ENCODE measurements at places on chromosomes 12 and 14.
A peak's percentile ranks its signal among the peaks of the same experiment; 100 is the strongest.

- no peak for DNase-seq
These were observed 16.9 kb downstream of the AMN start for GRCh38 chr14:102939329-102939728.

DNA sequence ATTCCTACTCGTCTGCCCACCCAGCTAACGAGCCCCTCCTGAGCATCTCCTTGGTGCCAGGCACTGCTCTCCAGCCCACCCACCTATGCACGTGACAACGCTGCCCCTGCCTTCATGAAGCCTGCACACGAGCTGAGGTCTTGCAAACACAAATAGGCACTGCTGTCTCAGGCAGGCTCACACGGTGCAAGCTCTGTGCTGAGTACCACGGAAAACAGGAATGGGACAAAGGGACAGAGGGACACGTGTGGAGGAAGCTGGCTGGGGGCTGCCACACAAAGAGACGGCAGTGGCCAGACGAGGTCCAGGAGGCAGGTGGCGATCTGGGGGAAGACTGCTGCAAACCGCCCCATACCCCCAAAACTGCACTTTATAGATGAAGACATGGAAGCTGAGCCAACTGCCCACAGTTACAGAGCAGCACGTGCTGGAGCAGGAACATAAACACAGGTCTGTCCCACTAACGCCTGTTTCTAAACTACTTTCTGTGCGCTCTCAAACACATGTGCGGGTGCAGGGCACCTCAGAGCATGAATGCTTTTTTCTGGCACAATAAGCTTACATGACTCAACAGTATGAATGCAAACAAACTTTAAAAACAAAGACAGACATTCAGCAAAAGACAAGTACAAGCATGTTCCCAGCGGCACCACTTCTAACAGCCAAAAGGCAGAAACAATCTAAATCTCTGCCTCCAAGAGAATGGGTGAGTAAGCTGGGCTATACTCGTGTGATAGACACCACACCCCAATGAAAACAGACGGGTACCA lies 64.5 kb downstream of the AMN start:
- no peak for DNase-seq

GRCh38 chr14:94174604-94175010 lies 485 bp downstream of the PPP4R4 start:
- DNase-seq: no peak

DNA sequence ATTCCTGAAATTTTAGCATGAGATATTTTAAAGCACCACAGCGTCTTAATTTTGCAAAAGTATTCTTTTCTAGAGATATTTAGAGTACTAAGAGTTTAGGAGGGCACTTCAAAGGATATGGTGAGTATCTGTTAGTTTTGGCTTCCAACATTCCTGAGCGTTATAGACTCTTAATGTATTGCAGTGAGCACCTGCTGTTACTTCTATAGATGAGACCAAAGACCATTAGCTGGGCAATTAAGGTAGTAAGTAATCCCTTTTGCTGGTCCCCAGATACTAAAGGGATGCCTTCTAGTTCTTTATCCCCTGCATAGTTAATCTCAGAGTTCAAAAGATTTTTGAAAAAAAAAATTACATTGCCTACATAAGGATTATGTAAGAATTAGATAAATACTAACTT lies 975.6 kb downstream of the GALC start:
- no peak for DNase-seq

- DNase-seq: no peak
These were observed 104.4 kb downstream of the FGD4 start for GRCh38 chr12:32503730-32504129.

GRCh38 chr14:51592836-51593235 lies 58.9 kb upstream of the FRMD6 start:
- no peak for DNase-seq

GRCh38 chr12:54360717-54361456 lies 3.4 kb downstream of the GPR84 start:
- peak; percentile 62 for DNase-seq

GRCh38 chr12:106736051-106736957 lies 38.2 kb upstream of the RIC8B start:
- DNase-seq: no peak

GRCh38 chr14:55152052-55152753 lies 23.2 kb downstream of the LGALS3 start:
- DNase-seq: no peak

DNA sequence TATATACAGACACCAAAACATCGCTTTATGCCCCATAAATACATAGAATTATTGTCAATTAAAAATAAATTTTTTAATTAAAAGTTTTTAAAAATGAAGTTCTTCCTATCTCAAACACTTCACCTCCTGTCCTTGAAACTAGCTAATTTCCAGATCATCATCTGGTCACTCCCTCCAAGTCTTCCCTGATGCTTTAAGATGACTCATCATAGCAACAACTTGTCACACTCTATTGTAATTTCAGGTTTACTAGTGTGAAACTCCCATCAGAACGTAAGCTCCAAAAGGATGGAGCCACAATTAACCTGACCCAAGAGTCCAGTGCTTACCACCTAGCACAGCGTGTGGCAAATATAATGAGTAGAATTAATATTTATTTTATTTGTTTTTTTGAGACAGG lies 16.3 kb downstream of the GXYLT1 start:
- DNase-seq: no peak

DNA sequence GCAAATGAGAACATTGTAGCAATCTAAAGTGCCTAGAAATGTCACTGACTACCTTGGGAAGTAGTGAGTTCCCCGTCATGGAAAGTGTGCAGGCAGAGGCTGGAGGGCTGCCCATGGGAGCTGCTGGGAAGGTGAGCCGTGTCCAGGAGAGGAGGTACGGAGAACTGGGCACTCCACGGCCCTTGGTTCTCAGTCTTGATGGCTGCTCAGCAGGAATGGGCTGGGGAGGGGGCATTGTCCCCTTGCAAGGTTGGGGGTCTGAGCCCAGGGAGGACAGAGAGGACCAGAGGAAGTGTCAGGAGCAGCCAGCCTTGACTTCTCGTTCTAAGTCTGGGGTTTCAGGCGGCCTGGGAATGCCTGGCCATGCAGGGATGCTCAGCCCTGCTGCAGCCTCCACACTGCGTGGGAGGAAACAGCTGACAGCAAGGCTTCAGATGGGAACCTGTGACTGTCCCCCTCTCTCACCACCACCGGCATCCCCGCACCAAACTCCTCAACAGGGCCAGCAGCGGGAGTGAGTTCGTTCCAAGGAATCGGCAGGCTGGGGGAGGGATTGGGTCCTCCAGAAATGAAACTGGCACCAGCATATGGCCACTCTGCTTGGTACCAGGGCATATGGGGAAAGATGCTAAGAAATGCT lies 140.2 kb downstream of the BCL11B start:
- no peak for DNase-seq

DNA sequence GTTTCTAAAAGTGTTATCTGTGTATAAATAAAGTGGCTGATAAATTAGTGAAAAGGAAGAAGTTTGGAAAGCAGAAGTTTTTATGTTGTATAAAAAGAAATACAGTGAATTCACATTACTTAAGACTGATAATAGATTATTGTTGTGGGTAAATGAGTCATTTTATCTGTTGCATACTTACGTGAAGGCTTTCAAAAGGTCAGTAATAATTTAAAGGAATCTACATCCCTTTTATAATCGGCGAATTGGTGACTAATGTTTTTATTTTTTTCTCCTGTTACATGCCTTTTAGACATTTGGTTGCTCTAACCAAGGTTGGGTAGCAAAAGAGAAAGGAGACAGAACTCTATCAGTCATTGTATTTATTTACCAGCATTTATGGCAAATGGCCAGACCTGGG lies 155.9 kb downstream of the SLC41A2 start:
- no peak for DNase-seq

DNA sequence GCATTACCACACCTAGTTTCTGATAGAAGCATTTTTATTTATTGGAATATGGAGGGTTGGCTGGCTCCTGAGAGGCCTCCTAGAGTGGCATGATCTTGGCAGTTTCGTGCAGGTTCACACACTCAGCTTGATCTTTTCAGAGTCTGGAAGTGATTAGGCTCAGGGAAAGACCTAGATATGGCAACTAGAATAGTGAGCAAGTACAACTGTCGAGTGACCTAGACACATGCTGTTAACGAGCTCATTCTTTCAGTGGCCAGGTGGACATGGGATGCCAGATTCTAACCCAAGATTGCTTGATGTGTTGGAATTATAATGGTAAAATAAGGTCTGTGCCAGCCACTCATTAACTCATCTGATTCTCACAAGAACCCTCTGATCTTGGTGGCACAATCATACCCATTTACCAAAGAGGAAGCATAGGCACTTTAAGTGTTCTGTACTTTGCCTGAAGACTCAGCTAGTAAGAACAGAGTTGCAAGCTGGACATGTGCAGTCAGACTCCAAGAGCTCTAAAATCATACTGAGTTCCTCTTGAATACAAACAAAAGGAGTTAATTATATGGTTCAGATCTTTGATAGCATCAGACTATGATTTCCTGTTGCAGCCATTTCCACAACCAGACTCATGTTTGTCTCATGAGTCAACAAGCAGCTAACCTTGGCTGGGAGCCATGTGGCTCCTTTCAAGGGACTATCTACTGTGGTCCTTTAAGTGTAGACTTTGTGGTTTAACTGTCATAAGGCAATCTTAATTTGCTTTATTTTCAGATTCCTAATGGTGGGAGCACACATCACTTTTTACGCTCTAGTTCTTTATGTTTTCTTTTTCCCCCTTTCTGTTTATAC lies 144.2 kb downstream of the PLEKHA5 start:
- DNase-seq: peak; percentile 90

GRCh38 chr12:95648990-95649791 lies 97.9 kb upstream of the USP44 start:
- DNase-seq: no peak

GRCh38 chr12:6052206-6052939 lies 72.1 kb downstream of the VWF start:
- no peak for DNase-seq

DNA sequence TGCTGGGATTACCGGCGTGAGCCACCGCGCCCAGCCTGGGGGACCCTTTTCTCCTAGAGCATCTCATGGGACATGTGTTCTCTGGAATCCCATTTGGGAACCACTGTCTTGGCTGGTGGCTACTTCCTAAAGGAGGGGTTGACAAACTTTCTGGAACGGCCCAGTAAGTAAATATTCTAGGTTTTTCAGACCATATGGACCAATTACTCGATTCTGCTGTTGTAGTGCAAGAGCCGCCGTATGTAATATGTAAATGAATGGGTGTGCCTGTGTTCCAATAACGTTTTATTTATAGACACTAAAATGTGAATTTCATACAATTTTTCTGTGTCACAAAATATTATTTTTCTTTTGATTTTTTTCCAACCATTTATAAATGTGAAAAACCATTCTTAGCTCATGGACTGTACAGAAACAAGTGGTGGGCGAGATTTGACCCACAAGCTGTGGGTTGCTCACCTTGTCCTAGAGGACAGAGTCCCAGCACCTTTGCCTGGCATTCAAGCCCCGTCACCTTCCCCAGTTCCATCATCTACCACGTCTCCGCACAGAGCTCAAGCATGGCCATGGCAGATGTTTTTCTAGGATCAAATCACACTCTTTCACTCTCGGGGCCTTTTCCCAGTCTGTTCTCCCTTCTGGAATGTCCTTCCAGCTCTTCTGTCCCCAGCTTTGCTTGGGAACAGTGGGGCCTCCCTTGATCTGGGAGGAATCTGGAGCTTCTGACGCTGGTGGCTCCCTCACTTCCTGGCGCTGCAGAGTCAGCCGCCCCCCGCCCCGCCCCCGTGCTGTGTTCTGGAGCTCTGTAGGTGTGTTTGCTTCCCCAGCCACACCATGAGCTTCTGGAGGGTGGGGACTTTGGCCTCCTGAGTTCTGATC lies 17.9 kb upstream of the RCOR1 start:
- no peak for DNase-seq

- no peak for DNase-seq
These were observed 65.5 kb upstream of the SLCO1C1 start for GRCh38 chr12:20629414-20630156.

DNA sequence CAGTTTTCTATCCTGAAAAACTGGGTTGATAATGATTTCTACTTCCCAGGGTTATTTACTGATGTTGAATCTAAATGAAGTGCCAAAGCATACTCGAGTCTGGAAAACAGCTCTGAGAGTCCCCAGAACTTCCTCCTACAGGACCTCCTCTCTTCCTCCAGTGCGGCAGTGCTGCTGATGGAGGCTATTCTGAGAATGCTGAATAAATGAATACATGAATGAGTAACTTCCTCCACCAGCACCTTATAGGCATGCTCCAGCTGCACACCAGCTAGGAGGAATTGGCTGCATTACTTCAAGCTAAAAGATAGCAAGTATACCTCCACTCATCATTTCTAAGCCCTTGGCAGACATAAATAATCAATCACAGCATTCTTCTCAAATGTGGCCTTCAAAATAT lies 448.8 kb upstream of the CCDC196 start:
- no peak for DNase-seq

DNA sequence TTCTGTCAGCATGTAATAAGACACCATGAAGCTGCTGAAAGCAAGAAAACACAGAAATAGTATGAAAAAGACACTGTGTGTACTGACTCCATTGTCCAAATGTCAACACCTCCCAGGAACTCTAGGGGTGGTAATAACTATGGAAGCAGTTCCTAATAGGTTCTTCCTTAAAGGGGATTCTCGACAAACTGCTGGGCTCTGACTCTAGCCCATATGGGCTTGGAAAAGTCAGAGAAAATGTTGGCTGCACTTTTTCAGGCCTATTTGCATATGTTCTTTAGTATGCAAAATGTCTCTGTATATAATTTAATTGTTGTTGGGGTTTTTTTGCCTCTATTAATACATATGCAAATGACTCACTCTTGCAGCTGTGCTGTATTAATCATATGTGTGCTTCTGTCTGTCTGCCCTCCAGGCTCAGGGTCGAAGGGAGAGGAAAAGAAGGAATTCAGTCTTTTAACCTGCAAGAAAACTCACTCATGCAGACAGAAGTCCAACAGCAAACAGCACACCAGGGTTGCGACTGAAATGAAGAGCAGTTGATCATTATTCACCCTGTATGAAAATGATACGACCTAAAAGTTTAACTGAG lies 317.6 kb downstream of the SOX5 start:
- DNase-seq: no peak

- no peak for DNase-seq
These were observed 77.8 kb downstream of the HSD17B6 start for GRCh38 chr12:56840922-56841321.

DNA sequence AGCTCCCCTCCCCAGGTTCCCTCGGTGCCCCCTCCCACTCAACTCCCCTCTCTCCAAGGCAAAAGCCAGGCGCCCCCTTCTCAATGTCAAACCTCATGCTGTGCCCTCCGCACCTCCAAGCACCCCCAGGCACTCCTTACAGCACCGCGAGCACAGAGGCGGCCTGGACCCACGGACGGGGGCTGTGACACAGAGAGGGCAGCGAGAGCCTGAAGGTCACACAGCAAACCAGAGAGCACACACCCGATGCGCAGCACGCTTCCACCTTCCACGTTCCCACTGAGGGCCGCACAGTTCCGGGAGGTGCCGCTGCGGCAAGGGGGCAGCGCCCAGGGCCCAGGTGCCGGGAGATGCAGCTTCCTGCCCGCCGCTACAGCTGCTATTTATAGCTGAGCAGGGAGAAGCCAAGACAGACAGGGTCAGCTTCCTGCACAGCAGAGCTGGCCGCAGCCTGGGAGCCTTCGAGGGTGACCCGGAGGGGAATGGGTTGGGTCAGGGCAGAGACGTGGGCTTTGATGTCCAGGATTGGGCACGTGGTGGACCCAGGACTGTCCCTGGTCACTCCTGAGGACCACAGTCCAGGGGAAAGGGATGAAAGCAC lies 12.9 kb downstream of the NCOR2 start:
- no peak for DNase-seq

GRCh38 chr12:26493656-26494055 lies 298.3 kb downstream of the SSPN start:
- no peak for DNase-seq

- DNase-seq: no peak
These were observed 1217.4 kb upstream of the FLRT2 start for GRCh38 chr14:84312551-84312950.

GRCh38 chr12:91685917-91686316 lies 459.7 kb downstream of the BTG1 start:
- no peak for DNase-seq
